Uterus (tissue), 4 donors: ENCODE measurements at places on chromosomes 2 and 18. TPM values are rescaled to one million over a fixed set of nuclear protein-coding genes. Genes with fewer than 3 reads are reported as not detected.

GRCh38 chr2:49044350-49045079 lies 109.8 kb downstream of the FSHR start:
- no peak overlapping the region for H3K27ac ChIP-seq
- H3K4me3 ChIP-seq, result no peak overlapping the region
- no peaks in the 10 kb centered on the region for H3K27me3 ChIP-seq

DNA sequence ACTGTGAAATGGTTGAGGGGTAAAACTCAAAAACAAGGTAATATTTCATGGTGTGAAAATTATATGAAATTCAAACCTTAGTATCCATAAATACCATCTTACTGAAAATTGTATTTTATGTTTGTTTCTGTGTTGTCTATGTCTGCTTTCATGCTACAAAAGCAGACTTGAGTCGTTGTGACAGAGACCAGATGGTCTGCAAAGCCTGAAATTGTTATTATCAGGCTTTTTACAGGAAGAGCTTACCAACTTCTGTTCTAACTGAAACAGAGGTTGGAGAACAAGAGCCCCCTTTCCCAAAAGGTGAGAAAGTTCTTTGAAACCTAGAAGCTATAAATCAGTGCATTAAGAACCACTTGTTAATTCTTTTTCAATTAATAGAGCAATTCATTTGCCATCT lies 110.0 kb downstream of the COL4A4 start:
- H3K4me1 ChIP-seq, result no peaks in the 10 kb centered on the region
- no peak overlapping the region for H3K27ac ChIP-seq

DNA sequence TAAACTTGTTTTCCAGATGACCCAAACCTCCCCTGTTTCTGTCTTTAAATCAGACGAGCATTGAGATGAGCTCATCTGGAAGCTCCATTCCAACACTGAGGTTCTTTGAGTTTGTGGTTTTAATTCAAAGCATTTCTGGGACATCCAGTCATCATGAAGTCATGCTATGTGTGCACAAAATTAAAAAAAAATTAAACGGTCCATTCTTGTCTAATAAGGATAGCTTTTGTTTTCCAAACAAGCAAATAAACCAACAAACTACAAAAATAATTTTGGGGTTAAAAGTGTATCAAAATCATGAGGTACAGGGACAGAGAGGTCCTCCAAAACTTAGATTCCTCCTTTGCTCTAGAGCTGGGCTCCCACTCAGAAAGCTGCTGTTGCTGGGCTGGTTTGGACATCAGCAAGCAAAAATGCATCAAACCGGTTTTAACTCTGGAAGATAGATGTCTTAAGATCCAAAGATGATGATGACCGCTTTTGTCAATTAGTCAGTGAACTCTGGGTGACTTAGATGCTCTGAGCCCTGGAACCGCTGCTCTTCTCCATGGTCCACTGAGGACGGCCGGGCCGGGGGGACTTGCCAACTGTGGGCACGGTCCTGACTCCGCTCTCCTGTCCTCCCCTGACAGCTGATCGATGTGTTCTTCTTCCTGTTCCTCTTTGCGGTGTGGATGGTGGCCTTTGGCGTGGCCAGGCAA lies 65.4 kb downstream of the TRPM8 start:
- H3K27me3 ChIP-seq, result no peaks in the 10 kb centered on the region
- no peak overlapping the region for H3K4me3 ChIP-seq
- no peaks in the 10 kb centered on the region for H3K36me3 ChIP-seq
- H3K27ac ChIP-seq, result no peak overlapping the region
- no peaks in the 10 kb centered on the region for H3K4me1 ChIP-seq
- DNase-seq, result no peak

GRCh38 chr2:29578084-29578598 lies 343.2 kb downstream of the ALK start:
- no peaks in the 10 kb centered on the region for H3K36me3 ChIP-seq
- H3K4me3 ChIP-seq, result no peak overlapping the region
- no peak overlapping the region for H3K27ac ChIP-seq

DNA sequence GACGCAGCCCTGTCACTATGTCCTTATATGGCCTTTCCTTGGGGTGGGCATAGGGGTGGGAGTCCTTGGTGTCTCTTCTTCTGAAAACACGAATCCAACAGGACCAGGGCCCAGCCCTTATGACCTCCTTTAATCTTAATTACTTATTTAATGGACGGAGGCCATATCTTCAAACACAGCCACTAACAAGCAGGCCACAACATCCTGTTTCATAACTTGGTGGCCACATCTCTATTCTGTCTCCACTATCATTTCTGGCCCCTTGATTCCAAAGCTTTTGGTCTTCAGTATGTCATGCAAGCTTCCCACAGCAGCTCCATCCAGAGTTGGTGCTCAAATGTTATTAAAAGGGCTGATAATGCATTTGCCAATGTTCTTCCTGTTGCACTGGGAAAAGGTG lies 287.3 kb upstream of the SMIM21 start:
- no peak for DNase-seq
- no peaks in the 10 kb centered on the region for H3K27me3 ChIP-seq
- H3K4me3 ChIP-seq, result no peak overlapping the region
- H3K36me3 ChIP-seq, result no peaks in the 10 kb centered on the region
- H3K27ac ChIP-seq, result no peak overlapping the region

DNA sequence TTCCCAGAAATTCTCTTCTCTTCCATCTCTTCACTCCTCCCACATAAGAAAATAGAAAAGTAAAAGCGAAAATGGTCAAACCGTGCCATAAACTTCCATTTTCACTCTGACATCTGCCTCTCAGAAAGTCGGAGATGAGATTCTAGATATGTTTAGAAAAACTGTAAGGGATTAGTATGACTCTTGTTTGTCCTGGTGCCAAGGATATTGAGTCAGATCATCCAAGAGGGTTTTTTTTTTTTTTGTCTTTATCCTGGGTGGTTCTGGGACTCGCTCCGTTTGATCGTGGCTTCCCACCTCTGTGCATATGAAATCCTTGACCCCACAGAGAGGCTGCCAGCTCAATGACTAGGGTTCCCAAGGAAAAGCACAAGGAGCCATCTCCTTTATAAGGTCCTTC lies 17.3 kb downstream of the EN1 start:
- H3K36me3 ChIP-seq, result no peaks in the 10 kb centered on the region
- no peak overlapping the region for H3K4me3 ChIP-seq
- H3K4me1 ChIP-seq, result peaks cover under 1% of the 10 kb centered on the region
- H3K27ac ChIP-seq, result no peak overlapping the region

Gene MROH2A
- total RNA-seq, result not detected

Gene AMER3
- not detected for total RNA-seq

Gene UGT1A4
- total RNA-seq, result not detected

Gene STON1
- 55.6 TPM for total RNA-seq

Gene PROKR1
- total RNA-seq, result 0.27 TPM
